ENCODE measurements at places on chromosomes 2 and 18.

- no peak for DNase-seq
Measured at GRCh38 chr2:43408407-43409160, 182.2 kb upstream of the ZFP36L2 start.

GRCh38 chr18:12911025-12911928 is 27.2 kb upstream of the PTPN2 start:
- DNase-seq, result no peak

DNA sequence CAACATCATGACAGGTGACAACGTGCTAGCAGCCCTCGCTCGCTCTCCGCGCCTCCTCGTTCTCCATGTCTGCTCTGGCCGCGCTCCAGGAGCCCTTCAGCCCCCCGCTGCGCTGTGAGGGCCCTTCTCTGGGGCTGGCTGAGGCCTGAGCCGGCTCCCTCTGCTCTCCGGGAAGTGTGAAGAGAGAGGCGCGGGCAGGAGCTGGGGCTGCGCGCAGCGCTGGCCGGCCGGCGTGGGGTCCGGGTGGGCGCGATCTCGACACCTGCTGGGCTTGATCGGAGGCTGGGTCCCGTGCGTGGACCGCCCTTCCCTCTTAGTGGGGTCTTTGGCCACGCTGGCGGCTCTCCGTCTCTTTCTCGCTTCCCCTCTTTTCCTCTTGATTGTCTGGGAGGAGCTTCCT is 195.5 kb downstream of the ANKRD30BL start:
- no peak for DNase-seq

- no peak for DNase-seq
Measured at GRCh38 chr2:166184789-166185188, 57.0 kb upstream of the SCN1A start.

- no peak for DNase-seq
Measured at GRCh38 chr2:25814681-25815080, 63.6 kb downstream of the ASXL2 start.

- DNase-seq, result no peak
Measured at GRCh38 chr2:205171261-205171940, 510.9 kb upstream of the NRP2 start.

DNA sequence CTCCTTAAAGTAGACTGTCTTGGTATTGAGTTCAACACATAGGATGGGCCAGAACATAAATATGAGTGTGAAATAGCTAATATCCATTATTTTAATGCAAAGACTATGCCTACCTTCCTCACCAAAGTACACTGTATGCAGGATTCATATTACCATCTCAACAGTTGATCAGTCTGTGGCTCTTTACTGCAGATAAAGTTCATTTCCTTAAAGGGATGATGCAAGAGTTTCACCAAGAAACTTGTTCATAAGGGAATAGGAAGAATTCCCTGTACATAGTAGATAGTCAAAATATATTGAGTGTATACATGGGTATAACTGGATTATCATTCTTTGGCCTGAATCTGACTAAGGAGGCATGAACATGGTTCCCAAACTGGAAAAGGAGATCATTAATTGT is 35.0 kb downstream of the MARS2 start:
- no peak for DNase-seq
